GDM1 (cell line): ENCODE measurements at places on chromosomes 6 and 20.

- DNase-seq: no peak
Observed at GRCh38 chr6:133262804-133263203, 21.6 kb downstream of the EYA4 start.

GRCh38 chr20:60800185-60800584 is 451.9 kb upstream of the CDH4 start:
- DNase-seq: no peak

DNA sequence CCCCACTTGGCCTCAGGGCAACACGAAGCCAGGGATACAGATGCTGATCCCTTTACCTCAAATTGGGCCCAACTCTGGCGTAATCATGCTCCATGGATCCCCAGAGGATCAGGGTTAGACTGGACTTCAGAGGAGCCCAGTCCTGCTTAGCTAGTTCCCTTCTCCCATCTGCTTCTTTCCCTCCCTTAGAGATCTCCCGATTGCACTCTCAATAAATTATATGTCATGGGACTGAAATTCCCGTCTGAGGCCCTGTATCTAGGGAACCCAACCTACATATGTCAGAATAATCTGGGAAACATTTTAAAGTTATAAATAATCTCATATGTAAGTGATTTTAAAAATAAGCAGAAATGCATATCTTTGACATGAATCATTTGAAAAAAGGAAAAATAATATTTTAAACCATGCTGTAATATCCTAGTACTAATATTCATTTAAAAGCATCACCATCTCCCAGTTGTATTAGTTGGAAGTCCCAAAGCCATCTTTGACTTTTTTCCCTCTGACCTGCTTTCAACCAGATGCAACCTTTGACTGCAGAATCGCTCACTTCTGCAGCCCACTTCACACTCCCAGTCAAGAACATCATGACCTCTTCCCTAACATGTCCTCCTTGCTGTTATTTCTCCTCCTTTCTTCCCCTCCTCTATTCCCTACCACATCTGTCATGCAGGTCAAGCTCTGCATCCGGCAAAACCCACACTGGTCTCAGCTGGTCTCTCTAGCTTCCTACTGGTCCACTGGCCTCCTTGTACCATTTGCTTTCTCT is 393.6 kb downstream of the BTBD3 start:
- no peak for DNase-seq

GRCh38 chr6:40286721-40287120 is 300.4 kb downstream of the LRFN2 start:
- no peak for DNase-seq

DNA sequence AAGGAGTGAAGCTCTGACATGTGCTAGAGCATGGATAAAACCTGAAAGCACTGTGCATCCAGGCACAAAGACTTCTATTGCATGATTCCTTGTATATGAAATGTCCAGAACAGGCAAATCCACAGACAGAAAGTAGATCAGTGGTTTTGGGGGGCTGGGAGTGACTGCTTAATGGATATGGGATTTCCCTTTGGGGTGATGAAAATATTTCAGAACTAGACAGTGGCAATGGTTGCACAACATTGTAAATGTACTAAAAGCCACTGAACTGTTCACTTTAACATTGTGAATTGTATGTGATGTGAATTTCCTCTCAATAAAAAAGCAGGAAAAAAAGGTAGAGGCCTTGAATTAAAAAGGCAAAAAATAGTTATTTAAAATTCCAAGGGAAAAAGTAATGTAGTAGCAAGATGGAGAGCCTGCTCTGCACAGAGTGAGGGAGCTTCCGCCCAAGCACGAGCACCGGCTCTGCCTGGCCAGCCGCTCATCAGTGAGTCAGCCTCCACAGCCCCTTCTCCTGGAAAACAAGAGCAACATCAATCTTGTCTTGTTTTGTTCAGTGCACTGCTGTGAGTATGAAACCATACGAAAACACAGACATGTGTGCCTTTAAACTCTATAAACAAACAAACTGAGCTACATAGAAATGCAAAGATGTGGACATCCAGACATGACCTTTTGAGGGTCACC is 74.6 kb upstream of the THBS2 start:
- no peak for DNase-seq
